ENCODE measurements at places on chromosomes 3 and 15. TPM values are rescaled to one million over a fixed set of nuclear protein-coding genes. Genes with fewer than 3 reads are reported as not detected.

LMAN1L gene
- total RNA-seq: 8.1 TPM

KLHL24 gene
- 217 TPM for total RNA-seq

CSPG5 gene
- 0.22 TPM for total RNA-seq

ACSBG1 gene
- 0.25 TPM for total RNA-seq

GABRB3 gene
- 2.4 TPM for total RNA-seq

ACAN gene
- not detected for total RNA-seq

SLC27A2 gene
- total RNA-seq: not detected

SEMA3B gene
- total RNA-seq: 23.2 TPM

LMLN gene
- 10.6 TPM for total RNA-seq

PLOD2 gene
- 21.1 TPM for total RNA-seq

LSG1 gene
- 23.4 TPM for total RNA-seq

CLRN1 gene
- not detected for total RNA-seq

TMEM212 gene
- total RNA-seq: not detected

SEMA3F gene
- total RNA-seq: 10.2 TPM

KBTBD13 gene
- 5.2 TPM for total RNA-seq

COL6A5 gene
- total RNA-seq: not detected

GJD2 gene
- total RNA-seq: not detected

DUOXA2 gene
- total RNA-seq: not detected

MFN1 gene
- 74.2 TPM for total RNA-seq

KLF15 gene
- 44.6 TPM for total RNA-seq

PAQR9 gene
- total RNA-seq: 15.3 TPM

CCR3 gene
- total RNA-seq: not detected

CIAO2A gene
- 71.0 TPM for total RNA-seq

SLC28A2 gene
- not detected for total RNA-seq

LRTM1 gene
- total RNA-seq: not detected

PLSCR2 gene
- not detected for total RNA-seq

GOLGA6L24 gene
- not detected for total RNA-seq

ZNF501 gene
- total RNA-seq: 5.3 TPM

HYAL2 gene
- 38.9 TPM for total RNA-seq

RBP2 gene
- total RNA-seq: not detected

SLC9A9 gene
- total RNA-seq: 4.9 TPM

EPHA3 gene
- total RNA-seq: 3.5 TPM

CPOX gene
- 12.8 TPM for total RNA-seq

CRYGS gene
- 1.6 TPM for total RNA-seq

SEMA3G gene
- 9.2 TPM for total RNA-seq

TATDN2 gene
- 15.8 TPM for total RNA-seq

CORO2B gene
- 5.0 TPM for total RNA-seq

BFSP2 gene
- total RNA-seq: not detected

ADAMTS7 gene
- 24.2 TPM for total RNA-seq

ALPK3 gene
- total RNA-seq: 181 TPM

POTEB3 gene
- total RNA-seq: not detected

GABRR3 gene
- not detected for total RNA-seq

RAB11A gene
- total RNA-seq: 146 TPM

SERINC4 gene
- 0.44 TPM for total RNA-seq

RTP3 gene
- total RNA-seq: not detected

NR1I2 gene
- total RNA-seq: not detected

CTXN2 gene
- total RNA-seq: not detected

PCYT1A gene
- 93.6 TPM for total RNA-seq

GCNT3 gene
- total RNA-seq: 0.14 TPM

ESYT3 gene
- total RNA-seq: 1.0 TPM

SKOR1 gene
- 0.22 TPM for total RNA-seq

SEC22A gene
- 9.5 TPM for total RNA-seq

All from left ventricle myocardium inferior (tissue), 1 donor.